Activated T-helper 1 cell treated with anti-CD3 and anti-CD28 coated beads, Interleukin-2, amount 50 U/mL, for 16 hours (primary cell): ENCODE measurements at places on chromosomes 13 and 19.

DNA sequence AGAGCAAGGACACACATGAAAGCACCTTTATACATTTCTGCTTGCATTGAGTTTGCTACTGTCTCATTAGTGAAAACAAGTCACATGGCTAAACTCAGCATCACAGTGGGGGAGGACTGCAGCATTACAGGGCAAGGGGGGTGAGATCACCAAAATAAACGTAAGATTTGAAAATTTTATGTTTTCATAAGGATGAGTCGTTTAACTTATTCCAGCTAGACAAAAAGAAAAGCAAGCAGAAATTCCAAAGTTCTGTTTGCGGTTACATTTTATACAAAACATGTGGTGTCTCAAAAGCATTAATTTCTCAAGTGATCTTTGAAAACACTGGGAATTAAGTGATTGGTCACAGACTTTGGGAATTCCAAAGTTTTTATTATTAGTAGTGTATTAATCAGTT, 261.4 kb upstream of the RXFP2 start:
- DNase-seq = no peak

GRCh38 chr13:97387485-97387839, 46.5 kb upstream of the RAP2A start:
- DNase-seq = no peak

DNA sequence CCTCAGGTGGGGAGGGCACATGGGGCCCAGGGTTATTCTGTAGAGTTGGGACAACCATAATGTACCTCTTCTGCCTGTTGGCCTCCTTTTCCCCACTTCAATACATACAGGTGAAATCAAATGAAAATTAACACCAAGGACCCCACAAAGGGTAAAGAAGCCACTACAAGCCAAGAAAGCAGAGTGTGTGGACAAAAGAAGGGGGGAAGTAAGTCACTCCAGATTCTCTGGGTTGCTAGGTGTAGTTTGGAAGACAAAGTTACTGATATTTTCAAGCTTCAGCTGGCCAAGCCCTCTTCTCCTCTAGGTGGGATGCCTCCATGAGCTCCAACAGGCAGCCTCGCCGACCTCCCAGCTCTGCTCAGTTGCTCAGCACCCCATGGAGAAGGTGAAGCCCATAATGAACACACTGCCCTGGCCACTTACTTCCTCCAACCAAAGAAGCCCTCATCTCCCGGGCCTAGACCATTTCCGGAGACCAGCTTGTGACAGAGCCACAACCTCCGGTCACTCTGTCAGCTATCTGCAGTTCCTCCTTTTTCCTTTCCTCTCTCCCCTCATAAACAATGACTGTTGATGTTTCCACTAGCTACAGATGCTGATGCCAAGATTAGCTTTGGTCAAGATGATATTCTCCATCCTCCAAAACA, 66.8 kb upstream of the MED4 start:
- DNase-seq = no peak

GRCh38 chr13:52118595-52118994, 10.3 kb downstream of the NEK5 start:
- DNase-seq = no peak

- DNase-seq = no peak
These were observed at the start of gene PTPRS for GRCh38 chr19:5340637-5341447. Gene PTPRS, minus strand, starts transcription at chr19:5340812. Its CDS starts 54,672 bp downstream, at chr19:5286140.

DNA sequence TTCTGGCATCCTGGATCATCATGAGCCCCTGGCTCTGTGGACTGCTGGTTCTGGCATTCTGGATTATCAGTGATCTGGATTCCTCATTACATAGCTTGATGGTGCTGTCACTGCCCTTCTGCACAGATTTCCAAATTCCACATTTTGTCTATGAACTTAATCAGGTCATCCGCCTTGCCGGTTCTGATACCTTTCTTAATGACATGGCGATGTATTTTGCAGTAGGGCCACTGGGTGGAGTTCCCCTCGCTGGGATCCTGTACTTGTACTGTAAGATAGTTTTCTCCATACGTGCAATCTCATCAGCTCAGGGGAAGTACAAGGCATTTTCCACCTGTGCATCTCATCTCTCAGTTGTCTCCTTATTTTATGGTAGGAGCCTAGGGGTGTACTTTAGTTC, 24.4 kb upstream of the OR7C2 start:
- DNase-seq = no peak

DNA sequence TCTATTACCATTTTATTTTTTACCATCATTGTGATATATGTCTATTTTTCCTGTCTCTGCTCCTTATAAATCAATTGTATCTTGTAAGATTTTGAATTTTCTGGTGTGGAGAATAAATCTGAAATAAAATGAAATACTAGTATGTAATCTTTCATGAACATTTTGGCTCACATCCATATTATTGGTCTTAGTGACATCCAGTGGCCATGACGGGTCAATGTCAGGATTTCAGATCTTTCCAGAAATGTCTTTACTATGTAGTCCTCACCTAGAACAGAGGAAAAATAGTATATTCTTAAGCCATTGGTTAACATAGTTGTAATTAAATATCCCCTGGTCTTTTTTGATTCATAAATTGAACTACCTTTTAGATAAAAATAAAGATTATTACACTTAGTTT, 109.8 kb upstream of the GPC6 start:
- no peak for DNase-seq

GRCh38 chr19:16159655-16160054, 13.7 kb downstream of the CIB3 start:
- no peak for DNase-seq

- no peak for DNase-seq
These were observed 1254.2 kb upstream of the SLC10A2 start for GRCh38 chr13:104320446-104320845.
